Head of caudate nucleus (tissue), 42 donors: ENCODE measurements at places on chromosomes 1 and 21.

DNA sequence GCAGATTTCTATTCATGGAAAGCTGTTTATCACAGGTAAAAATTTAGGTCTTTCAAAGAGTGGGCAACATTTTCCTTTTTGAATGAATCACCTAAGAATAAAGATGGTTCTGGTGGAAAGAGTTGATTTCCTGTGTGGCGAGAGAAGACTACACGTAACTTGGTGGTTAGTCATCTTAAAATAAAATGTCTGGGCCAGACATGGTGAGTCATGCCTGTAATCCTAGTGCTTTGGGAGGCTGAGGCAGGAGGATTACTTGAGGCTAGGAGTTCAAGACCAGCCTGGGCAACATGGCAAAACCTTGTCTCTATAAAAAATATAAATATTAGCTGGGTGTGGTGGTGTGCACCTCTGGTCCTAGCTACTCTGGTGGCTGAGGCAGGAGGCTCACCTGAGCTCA is 65.7 kb downstream of the DISP1 start:
- no peak for DNase-seq

- DNase-seq, result peak; percentile 83
Measured at GRCh38 chr1:109201123-109201703, 12.5 kb upstream of the SARS1 start.

DNA sequence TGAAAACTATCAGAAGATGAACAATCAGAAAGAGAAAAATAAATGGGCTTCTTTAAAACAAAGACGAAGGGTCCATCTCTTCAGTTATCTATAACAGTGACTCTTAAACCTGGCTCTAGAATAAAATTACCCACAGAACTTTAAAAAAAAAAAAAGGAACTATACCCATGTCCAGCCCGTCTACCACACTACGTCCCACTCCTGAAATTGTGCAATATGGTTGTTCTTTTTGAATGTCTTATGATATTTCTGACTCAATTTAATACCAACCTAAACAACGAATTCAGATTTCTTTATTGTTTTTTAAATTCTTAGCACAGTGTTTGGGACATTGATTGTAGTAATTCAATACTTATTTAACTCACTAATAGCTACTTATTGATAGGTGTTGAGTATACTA is 246.3 kb downstream of the DPYD start:
- no peak for DNase-seq

DNA sequence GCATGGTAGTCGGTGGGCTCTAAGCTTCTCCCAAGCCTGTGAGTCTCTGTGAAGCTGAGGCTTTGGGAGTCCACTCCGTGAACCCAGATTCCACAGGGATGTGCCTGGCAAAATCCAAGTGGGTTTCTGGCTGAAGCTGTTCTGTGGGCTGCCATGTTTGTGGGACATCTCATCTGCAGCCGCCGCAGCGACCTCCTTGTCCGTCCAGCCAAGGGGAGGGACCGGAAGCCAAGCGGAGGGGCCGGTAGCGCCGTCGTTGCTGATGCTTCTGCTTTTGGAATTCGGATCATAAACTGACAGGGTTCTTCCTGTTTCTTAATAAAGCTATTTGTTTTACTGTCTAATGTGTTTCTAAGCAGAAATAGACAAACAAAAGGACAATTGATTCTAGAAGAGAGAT is 13.3 kb downstream of the KIF26B start:
- peak; percentile 21 for DNase-seq

GRCh38 chr1:215637041-215637573 is 70.0 kb downstream of the KCTD3 start:
- no peak for DNase-seq

DNA sequence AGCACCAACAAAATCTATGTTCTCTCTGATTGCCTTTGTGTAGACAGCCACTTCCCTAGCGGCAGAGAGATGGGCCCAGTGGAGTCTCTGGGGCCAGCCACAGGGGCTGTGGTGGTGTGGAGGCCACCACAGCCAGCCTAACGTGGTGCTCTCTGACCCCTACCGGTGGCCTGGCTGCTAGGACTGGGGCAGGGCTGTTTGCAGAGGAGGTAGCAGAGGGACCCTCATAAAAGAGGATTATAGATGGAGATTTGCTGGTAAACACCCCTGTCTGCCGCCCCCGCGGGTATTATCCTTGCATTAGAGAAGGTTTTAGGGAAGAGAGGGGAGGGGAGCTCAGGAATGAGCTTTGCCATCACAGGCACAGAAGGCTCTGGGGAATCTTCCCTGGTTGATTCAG is 310.3 kb upstream of the VAMP3 start:
- no peak for DNase-seq

DNA sequence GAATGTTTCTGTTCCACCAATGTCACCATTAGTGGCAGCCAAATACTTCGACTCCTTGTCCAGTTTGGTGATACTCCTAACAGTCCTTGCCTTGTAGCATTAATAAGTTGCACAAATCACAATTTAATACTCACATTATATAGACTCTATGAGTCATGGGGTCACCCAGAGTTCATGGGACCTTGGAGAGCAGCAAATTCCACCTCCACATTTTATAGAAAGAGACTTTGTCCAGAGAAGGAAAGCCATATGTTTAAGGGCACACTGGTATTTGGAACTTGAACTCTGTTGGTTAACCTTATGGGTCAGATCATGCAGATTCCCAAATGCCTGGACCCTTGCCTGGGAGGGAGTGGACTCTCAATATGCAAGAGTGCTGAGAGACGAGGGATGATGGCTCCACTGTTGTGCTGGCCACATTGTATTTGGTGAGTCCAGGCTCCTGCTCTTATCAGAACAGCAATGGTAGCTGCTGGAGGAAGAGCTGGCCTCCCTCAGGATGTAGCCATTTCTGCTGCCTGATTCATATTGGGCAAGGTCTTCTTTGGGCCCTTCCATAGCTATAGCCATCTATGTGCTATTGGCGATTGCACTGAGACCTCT is 30.6 kb downstream of the DNAJC6 start:
- no peak for DNase-seq

- DNase-seq, result no peak
Measured at GRCh38 chr1:245207056-245207638, 52.4 kb downstream of the KIF26B start.

- DNase-seq, result no peak
Measured at GRCh38 chr1:29519788-29520110, 283.4 kb downstream of the PTPRU start.

DNA sequence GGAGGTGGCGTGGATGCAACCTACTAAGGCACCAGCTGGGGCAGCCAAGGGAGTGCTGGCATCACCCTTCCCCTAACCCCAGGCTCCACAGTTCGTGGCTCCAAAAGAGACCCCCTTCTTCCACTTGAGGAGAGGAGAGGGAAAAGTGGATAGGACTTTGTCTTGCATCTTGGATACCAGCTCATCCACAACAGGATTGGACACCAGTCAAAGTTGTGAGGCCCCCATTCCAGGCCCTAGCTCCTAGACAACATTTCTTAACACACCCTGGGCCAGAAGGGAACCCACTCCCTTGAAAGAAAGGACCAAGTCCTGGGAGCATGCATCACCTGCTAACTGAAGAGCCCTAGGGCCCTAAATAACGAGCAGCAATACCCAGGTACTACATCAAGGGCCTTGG is 372.6 kb upstream of the PLXNA2 start:
- DNase-seq, result no peak

DNA sequence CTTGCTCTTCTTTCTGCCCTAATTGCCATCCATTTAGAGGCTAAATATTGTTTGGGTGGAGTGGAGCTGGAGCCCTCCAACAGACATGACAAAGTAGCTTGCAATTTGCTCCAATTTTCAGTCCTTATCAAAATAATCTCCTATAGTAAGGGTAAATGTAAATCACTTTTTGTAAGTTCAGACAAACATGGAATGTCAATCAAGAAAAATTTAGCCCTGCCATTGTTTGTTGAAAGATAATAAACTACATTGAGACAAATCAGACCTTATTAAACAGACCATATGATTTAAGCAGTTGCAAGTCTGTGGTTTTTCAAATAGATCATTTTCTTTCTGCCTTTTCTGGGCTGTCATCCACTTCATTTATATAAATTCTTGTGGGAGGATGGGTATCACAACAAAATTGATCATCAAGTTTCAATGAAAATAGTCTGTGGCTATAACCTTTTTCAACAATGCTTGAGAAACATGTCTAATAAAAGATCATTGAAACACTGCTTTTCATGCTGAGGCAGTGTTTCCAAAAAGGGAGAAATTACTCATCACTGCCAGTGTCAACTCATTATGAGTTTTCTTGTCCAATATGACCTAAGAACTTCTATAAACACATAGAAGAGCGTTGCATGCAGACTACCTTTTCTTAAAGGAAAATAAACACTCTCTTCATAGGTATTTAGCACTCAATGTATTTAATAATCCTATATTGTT is 1152.0 kb upstream of the B3GALT2 start:
- DNase-seq, result no peak

DNA sequence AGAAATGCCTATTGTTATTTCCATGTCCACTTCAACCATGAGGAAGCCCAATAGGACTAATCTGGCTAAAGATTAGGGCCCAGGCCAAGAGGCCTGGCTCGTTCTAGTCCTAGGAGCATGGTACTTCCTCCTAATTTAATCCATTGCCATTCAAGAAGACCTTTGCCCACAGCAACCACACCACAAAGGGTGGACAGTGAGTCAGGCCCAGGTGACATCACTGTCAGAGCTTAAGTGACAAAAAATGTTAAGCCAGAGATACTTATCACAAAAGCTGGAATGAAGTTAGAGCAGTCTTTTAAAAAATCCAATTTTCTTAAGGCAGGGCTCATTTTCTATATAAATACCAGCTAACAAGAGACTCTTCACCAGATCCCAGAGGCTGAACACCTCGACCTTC is at the start of gene SPRR3:
Gene SPRR3, plus strand, starts transcription at position 368 of the 400 bp plus-strand sequence. CDS start 1,272 bp downstream, outside the sequence.
- no peak for DNase-seq

DNA sequence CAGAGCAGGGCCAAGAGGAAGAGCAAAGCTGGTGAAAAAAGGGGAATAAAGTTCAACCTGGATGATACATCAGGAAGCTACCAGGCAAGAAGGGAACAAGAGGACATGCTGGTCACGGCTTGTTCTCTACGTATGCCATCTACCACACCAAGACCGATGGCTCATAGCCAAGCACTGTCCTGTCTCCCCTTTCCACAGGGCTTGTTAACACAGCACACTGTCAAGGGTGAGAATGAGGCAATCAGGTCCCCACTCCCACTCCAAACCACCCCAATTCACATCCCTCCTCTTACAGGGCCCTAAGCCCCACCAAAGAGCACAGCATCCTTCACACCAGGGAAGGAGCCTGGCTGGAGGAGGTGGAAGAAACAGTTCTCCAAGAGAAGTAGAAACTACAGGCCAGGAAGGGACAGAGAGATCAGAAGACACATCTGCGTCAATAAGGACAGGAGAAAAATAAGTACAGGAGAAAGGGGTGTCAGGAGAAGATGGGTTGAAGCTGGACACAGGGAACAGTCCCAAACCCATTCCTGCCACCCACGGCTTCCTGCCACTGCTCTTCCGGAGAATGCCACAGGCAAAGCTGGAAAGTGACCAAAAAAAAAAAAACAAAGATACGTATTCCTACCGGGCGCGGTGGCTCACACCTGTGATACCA is 923 bp upstream of the SHC1 start:
- DNase-seq, result no peak

DNA sequence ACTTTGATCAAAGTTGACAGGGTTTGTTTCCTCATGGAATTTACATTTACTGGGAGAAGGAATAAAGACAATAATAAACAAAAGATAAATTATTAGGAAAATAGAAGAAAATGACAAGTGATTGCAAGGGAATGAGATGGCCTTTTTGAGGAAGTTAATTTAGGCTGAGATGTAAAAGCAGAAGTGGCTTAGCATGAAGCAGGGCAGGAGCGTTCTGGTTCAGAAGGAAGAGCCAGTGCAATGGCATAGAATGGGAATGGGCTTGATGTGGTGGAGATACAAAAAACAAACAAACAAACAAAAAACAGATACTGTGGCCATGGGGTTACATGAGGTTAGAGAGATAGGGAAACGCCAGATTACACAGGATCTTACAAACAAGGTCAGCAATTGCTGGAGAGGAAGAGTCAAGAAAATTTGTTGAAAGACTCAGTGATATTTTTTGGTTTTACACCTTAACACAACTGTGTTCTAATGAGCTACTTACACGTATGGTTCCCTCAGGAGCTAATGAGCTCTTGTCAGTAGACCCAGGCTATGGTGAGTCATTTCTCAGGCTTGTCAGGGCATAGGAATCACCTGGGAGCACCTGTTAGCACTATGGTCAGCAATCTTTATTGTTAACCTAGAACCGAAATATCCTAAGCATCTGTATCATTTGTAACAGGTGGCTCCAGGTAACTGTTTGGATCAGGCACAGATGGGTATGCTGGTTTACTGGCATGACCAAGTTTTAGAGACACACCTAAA is 8.7 kb upstream of the CADM3 start:
- no peak for DNase-seq

GRCh38 chr1:80365359-80366021 is 1359.0 kb upstream of the ADGRL4 start:
- DNase-seq, result no peak

DNA sequence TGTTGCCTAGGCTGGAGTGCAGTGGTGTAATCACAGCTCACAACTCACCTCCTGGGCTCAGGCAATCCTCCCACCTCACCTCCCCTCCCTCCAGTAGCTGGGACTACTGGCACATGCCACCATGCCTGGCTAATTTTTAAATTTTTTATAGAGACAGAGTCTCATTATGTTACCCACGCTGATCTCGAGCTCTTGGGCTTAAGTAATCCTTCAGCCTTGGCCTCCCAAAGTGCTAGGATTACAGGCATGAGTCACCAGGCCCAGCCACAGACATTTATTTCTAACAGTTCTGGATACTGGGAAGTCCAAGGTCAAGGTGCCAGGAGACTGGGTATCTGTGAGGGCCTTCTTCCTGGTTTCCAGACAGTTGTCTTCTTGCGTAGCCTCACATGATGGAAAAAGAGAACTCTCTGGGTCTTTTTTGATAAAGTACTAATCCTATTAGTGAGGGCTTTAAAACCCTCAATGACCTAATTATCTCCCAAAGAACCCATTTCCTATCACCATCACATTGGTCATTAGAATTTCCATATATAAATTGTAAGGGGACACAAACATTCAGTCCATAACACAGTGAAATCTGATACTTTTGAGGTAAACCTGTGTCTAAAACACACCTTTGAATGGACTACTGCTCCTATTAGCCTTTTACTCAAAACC is 67.9 kb downstream of the PHACTR4 start:
- no peak for DNase-seq

- DNase-seq, result no peak
Measured at GRCh38 chr1:157725221-157725577, 24.6 kb upstream of the FCRL3 start.

DNA sequence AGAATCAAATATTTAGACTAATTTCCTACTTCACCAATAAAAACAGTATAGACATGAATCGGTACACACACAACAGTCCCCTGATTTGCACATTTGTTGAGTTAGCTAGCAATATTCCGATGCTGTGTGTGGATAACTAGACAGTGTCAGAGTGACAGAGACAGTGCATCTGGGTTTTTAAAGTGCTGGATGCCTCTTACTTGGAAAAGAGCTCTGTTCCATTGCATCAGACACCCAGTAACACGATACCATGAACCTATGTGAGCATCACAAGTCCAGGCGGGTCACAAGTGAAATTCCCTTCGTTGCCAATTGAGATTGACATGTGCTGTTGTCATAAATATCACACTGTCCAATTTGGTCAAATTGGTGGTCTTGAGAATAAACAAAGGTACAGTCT is 82.0 kb upstream of the ESRRG start:
- no peak for DNase-seq

GRCh38 chr1:50080904-50081586 is 27.7 kb upstream of the ELAVL4 start:
- no peak for DNase-seq

- no peak for DNase-seq
Measured at GRCh38 chr1:39509360-39510009, 18.0 kb downstream of the BMP8A start.
